Aorta (tissue), 5 donors: ENCODE measurements at places on chromosomes 3 and 15. TPM values are rescaled to one million over a fixed set of nuclear protein-coding genes. Genes with fewer than 3 reads are reported as not detected.

PRKCD gene
- 33.4 TPM for total RNA-seq

SMCO1 gene
- not detected for total RNA-seq

FBXL22 gene
- total RNA-seq = 16.3 TPM

CFAP92 gene
- 0.62 TPM for total RNA-seq

DNA sequence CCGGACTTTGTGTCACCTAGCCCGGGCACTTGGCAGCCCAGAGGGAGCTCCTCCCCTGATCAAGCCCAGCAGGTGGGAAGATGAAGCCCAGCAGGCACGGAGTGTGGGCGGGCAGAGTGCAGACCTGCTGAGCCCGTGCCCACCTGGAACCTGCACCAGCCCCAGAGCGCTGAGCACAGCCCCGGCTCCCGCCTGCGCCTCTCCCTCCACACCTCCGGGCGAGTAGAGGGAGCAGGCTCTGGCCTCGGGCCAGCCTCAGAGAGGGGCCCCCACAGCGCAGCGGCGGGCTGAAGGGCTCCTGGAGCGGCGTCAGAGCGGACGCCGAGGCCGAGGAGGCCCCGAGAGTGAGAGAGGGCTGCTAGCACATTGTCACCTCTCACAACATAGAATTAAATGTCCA lies 257.7 kb downstream of the VGLL3 start:
- no peaks in the 10 kb centered on the region for H3K4me1 ChIP-seq
- no peak overlapping the region for H3K27ac ChIP-seq
- H3K4me3 ChIP-seq = no peak overlapping the region
- DNase-seq = no peak
- H3K27me3 ChIP-seq = no peaks in the 10 kb centered on the region

GRCh38 chr15:25175789-25176615 lies 221.2 kb downstream of the SNRPN start:
- no peaks in the 10 kb centered on the region for H3K4me1 ChIP-seq
- H3K36me3 ChIP-seq = no peaks in the 10 kb centered on the region
- H3K27me3 ChIP-seq = no peaks in the 10 kb centered on the region
- H3K4me3 ChIP-seq = no peak overlapping the region
- no peak overlapping the region for H3K27ac ChIP-seq
- peak; percentile 19 for DNase-seq

GRCh38 chr3:133547432-133548041 lies 25.9 kb upstream of the CDV3 start:
- no peak overlapping the region for H3K4me3 ChIP-seq
- no peaks in the 10 kb centered on the region for H3K36me3 ChIP-seq
- DNase-seq = no peak
- H3K27me3 ChIP-seq = no peaks in the 10 kb centered on the region
- H3K27ac ChIP-seq = peak overlapping the region; percentile 46

GRCh38 chr15:39473298-39473947 lies 107.5 kb upstream of the THBS1 start:
- H3K4me1 ChIP-seq = no peaks in the 10 kb centered on the region
- DNase-seq = no peak
- no peaks in the 10 kb centered on the region for H3K36me3 ChIP-seq
- no peak overlapping the region for H3K4me3 ChIP-seq
- H3K27ac ChIP-seq = no peak overlapping the region

GRCh38 chr15:89168316-89168833 lies 53.0 kb downstream of the RLBP1 start:
- H3K27ac ChIP-seq = peak overlapping the region; percentile 88
- H3K27me3 ChIP-seq = no peaks in the 10 kb centered on the region
- H3K4me3 ChIP-seq = no peak overlapping the region
- H3K4me1 ChIP-seq = peaks cover 9% of the 10 kb centered on the region
- H3K36me3 ChIP-seq = peaks cover 2% of the 10 kb centered on the region

GRCh38 chr3:120129718-120130513 lies 35.7 kb upstream of the GSK3B start:
- H3K27me3 ChIP-seq = no peaks in the 10 kb centered on the region
- DNase-seq = no peak
- no peaks in the 10 kb centered on the region for H3K36me3 ChIP-seq
- no peak overlapping the region for H3K4me3 ChIP-seq

GRCh38 chr15:101306341-101307047 lies 11.4 kb upstream of the SNRPA1 start:
- no peaks in the 10 kb centered on the region for H3K27me3 ChIP-seq
- H3K27ac ChIP-seq = no peak overlapping the region
- no peak for DNase-seq
- no peak overlapping the region for H3K4me3 ChIP-seq

GRCh38 chr15:89820666-89821611 lies 6.3 kb upstream of the ANPEP start:
- H3K27me3 ChIP-seq = no peaks in the 10 kb centered on the region
- H3K27ac ChIP-seq = no peak overlapping the region
- no peak overlapping the region for H3K4me3 ChIP-seq
- no peaks in the 10 kb centered on the region for H3K4me1 ChIP-seq

- H3K4me3 ChIP-seq = no peak overlapping the region
- H3K36me3 ChIP-seq = no peaks in the 10 kb centered on the region
- H3K4me1 ChIP-seq = no peaks in the 10 kb centered on the region
- DNase-seq = no peak
- no peak overlapping the region for H3K27ac ChIP-seq
- peaks cover 2% of the 10 kb centered on the region for H3K27me3 ChIP-seq
These were observed 54.5 kb upstream of the ARL14 start for GRCh38 chr3:160622263-160623045.

DNA sequence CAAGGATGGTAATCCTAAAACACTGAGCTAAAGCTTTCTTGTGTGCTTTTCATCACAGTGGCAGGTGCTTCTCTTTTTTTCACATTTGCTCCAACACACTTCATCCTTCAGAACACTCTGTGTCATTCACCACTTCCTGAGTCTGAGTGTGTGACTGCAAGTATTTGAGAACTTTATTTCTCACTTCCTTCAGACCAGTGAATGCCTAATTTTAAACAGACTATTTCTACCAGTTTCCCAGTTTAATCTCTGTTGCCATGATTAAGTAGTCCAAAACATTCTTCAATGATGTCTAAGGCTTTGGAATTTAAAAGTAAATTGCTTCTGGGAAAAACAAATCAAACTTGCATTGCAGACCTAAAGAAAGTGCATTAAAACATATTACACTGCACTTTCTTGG lies 541.2 kb downstream of the RBMS3 start:
- H3K4me1 ChIP-seq = no peaks in the 10 kb centered on the region
- no peaks in the 10 kb centered on the region for H3K36me3 ChIP-seq

DNA sequence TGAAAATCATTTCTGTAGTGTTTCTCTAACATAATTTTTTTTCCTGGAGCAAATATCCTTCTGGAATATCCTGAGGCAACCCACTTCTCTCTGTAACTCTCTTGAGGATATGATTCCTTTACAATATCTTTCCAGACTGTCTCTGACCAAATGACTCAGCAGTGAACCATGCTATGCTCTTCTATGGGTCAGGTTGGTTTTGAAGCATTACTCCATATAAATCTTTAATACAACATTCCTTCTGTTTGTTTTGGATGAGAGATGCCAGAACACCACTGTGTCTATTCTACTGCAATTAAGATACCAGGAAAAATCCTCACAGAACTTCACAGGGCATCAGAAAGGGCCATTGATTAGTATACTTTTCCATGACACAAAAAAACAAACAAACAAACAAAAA lies 626.4 kb upstream of the ZNF385D start:
- no peaks in the 10 kb centered on the region for H3K36me3 ChIP-seq
- H3K4me3 ChIP-seq = no peak overlapping the region
- H3K27ac ChIP-seq = no peak overlapping the region
- no peaks in the 10 kb centered on the region for H3K4me1 ChIP-seq
- DNase-seq = no peak
- no peaks in the 10 kb centered on the region for H3K27me3 ChIP-seq

GRCh38 chr15:85403745-85404144 lies 23.3 kb downstream of the AKAP13 start:
- H3K36me3 ChIP-seq = no peaks in the 10 kb centered on the region
- H3K4me1 ChIP-seq = peaks cover 24% of the 10 kb centered on the region
- no peak overlapping the region for H3K27ac ChIP-seq
- no peak for DNase-seq
